Activated CD4-positive, CD25-positive, alpha-beta regulatory T cell treated with anti-CD3 and anti-CD28 coated beads, Interleukin-2, amount 50 U/mL, for 72 hours (primary cell): ENCODE measurements at places on chromosomes 1 and 21.

DNA sequence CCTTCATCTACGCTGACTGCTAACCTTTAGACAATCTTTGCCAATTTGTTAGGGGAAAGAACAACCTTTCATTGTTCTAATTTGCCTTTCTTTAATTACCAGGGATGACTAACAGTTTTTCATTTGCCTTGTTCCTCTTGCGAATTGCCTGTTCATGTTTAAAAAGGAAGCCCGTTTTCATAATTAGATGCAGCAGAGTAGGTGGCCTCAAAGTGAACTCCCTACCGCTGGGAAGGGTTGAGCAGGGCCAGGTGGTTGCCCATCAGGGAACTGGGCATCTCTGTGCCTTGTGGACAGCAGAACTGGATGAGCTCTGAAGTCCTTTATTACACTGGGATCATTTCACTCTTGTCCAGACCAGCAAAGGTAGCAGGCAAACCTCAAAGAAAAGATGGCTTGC, 59.0 kb downstream of the HIVEP3 start:
- no peak for DNase-seq

DNA sequence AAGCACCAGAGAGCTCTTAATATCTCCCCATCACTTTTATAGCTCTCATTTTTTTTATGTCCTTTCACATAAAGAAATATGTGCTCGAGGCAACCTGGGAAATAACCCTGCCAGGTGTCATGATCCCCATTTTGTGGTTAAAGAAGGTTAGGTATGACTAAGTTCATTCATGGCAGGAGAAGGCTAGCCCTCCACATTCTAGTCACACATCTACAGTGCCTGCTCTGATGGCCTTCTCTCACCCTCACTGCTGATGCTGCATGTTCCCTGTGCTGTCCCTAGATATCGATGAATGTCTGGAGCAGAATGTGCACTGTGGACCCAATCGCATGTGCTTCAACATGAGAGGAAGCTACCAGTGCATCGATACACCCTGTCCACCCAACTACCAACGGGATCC, 187.5 kb downstream of the TPR start:
- DNase-seq: no peak

- no peak for DNase-seq
Measured at GRCh38 chr1:196098000-196098399, 510.2 kb downstream of the KCNT2 start.

DNA sequence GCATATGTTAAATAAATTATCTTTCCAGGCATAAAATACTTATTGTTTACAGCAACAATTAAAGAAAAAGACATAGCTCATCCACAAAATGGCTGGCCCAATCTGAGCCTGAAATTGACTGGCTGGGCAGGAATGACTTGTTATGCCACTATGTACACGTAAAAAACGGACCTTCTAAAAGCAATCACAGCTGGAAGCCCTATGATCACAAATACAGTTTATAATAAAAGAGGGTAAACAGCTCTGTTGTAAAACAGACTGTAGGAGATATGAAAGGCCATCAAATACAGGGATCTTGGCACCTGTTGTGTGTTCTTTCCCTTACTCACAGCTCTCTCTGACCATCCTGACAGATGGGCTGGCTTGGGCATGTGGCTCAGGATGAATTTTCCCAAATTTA, 70.5 kb upstream of the DMRTA2 start:
- no peak for DNase-seq

DNA sequence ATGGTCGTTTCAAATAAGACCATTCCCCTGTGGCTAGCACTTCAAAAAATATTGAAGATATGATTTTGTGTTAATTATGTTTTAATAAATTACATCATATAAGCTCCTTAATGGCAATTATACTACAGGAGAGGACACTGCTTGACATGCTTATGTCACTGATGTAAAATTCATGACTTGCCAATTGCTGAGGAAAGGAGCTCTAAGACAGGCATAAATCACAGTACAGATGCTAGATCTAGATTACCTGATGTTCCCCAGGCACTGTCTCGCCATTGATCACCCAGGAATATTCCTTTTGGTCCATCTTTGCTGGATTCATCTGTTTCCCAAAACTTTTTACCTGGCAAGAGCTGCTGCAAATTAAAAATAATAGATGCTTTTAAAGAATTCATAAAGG, 58.8 kb downstream of the PUM1 start:
- DNase-seq: no peak

GRCh38 chr1:151069103-151069486, 1.5 kb upstream of the GABPB2 start:
- DNase-seq: no peak

GRCh38 chr1:207651583-207651982, 6.7 kb downstream of the CR1L start:
- DNase-seq: no peak

GRCh38 chr1:226135709-226136108, 50.8 kb downstream of the ACBD3 start:
- no peak for DNase-seq

DNA sequence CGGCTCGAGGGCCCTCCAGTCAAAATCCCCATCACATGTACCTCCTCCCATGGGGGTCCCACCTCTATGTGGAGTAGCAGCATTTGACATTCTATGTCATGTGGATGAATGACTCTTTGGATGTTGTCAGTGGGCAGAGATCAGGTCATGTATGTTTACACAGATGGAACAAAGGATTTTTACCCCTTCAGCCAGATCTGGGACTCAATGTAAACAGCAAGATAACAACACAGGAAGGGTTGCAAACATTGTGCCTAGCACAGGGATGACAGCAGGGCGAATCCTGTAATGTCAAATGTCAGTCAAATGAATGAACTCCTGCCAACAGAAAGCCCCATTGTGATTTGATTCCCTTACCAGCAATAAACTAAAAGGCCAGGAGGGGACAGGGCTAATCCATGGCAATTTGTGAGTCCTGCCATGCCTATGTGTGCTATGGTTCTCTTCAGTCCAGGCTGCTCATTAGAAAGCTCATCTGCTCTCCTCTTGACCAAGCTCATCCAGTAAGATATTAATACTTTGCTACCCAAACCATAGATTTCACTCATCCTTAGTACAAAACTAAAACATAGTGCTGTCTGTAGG, 60.3 kb downstream of the PGBD5 start:
- no peak for DNase-seq

GRCh38 chr21:39050841-39051587, 132.2 kb downstream of the PSMG1 start:
- DNase-seq: no peak

DNA sequence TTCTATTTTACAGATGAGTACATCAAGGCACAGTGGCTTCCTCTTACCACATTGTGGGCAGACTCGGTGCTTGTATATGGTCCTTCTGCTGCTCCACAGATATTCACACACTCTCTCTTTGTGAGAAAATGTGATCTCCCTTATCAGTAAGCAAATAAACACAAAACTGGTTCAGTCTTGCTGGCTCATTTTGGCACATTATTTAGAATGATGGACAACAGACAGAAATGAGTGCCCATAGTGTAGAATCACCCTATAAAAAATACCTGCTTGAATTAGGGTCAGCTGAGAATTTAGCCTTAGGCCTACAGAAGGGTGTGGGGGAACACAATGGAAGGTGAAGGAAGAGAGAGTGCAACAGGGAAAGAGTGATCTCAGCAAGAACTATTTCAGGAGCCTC, 423.1 kb downstream of the HLX start:
- no peak for DNase-seq

DNA sequence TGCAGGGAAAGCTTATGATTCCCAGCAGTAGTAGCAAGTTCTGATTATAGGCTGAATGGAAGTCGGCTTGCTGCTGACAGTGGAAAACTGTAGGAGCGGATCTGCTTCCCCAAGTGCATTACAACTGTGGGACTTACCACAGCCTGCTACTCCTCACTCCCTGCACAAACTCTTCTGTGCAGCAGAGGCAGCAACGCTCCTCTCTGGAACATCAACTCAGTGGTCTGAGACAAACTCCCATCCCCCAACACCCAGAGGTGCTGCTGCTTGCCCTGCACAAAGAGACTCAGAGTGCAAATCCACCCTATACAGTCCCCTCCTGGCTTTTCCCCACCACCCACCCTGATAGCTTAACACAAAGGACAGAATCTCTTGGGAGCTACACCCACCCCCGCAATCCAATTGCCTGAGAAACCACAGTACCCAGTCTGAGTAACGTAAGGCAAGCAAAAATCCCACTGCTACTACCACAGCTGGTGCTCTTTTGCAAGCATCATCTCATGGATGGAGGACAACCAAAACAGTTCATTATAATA, 1455.2 kb downstream of the AMY1C start:
- DNase-seq: no peak

DNA sequence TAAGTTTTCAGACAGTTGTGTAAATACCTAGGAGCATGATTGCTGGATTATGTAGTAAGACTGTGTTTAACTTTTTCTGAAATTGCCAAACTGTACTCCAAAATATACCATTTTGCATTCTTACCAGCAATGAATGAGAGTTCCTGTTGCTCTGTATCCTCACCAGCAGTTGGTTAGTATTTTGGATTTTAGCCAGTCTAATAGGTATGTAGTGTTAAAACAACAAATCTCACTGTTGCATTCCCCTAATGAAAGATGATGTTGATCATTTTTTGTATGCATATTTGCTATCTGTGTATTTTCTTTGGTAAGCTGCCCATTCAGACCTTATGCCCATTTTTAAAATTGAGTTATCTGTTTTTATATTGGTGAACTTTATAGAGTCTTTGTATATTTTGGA, 89.9 kb downstream of the RASAL2 start:
- DNase-seq: no peak

GRCh38 chr1:235951661-235952060, 85.0 kb upstream of the LYST start:
- DNase-seq: no peak

- no peak for DNase-seq
Measured at GRCh38 chr1:223249854-223250631, 107.0 kb upstream of the TLR5 start.

GRCh38 chr1:101905283-101905835, 91.4 kb downstream of the OLFM3 start:
- DNase-seq: no peak

GRCh38 chr1:228735871-228736586, 750 bp downstream of the RHOU start:
- no peak for DNase-seq
